Heart left ventricle (tissue), 16 donors: ENCODE measurements at places on chromosomes 4 and X. TPM values are rescaled to one million over a fixed set of nuclear protein-coding genes. Genes with fewer than 3 reads are reported as not detected.

The VSIG4 gene
- total RNA-seq, result 23.6 TPM

The ADH4 gene
- total RNA-seq, result not detected

GRCh38 chrX:38206542-38206941, 14.1 kb downstream of the SRPX start:
- H3K27ac ChIP-seq, result no peak overlapping the region
- no peak for DNase-seq
- H3K4me1 ChIP-seq, result no peaks in the 10 kb centered on the region
- no peaks in the 10 kb centered on the region for H3K36me3 ChIP-seq
- H3K4me3 ChIP-seq, result no peak overlapping the region

DNA sequence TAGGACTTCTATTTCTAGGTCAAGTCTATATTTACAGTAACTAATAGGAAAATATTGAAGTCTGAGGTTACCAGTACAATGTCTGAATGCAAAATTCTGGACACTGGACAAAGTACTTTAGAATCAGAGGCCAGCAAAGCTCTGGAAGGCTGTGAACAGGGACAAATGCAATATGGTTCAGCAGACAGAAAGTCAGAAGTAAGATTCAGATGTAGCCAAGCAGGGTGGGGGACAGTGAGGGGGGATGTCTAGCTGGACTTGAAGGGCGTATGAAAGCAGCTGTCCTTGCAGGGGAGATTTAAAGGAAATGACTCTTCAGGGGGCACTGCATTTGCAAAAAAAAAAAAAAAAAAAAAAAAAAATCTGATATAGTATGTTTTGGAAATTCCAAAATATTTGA, 2.9 kb downstream of the SORBS2 start:
- H3K27ac ChIP-seq, result peak overlapping the region; percentile 81
- peak overlapping the region; percentile 59 for H3K4me3 ChIP-seq
- no peaks in the 10 kb centered on the region for H3K36me3 ChIP-seq
- H3K4me1 ChIP-seq, result no peaks in the 10 kb centered on the region
